SJSA1 (cell line): ENCODE measurements at places on chromosomes 7 and 10. TPM values are rescaled to one million over a fixed set of nuclear protein-coding genes. Genes with fewer than 3 reads are reported as not detected.

GNG11 gene
- total RNA-seq, result 29.0 and 30.6 TPM in 2 replicates

DNA sequence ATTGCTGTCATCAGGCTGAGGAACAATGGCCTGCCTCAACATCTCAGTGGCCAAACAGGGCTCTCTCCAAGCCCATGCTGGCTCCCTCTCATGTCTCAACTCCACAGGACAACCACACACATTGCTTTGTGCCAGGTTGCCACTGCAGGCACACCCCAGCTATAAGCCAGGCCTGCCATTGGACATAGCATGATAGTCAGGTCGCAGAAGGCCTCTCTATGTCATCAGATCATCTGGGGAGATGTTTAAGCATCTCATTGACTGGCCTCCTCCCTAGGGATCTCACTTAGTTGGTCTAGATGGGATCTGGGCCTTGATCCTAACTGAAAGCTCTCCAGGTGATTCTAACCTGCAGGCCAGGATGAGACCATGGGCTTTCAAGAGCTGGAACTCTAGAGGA, 257.2 kb downstream of the GRID1 start:
- no peaks in the 10 kb centered on the region for H3K4me1 ChIP-seq
- H3K27me3 ChIP-seq, result no peaks in the 10 kb centered on the region
- no peak overlapping the region for H3K4me3 ChIP-seq
- H3K27ac ChIP-seq, result no peak overlapping the region
- DNase-seq, result no peak

DNA sequence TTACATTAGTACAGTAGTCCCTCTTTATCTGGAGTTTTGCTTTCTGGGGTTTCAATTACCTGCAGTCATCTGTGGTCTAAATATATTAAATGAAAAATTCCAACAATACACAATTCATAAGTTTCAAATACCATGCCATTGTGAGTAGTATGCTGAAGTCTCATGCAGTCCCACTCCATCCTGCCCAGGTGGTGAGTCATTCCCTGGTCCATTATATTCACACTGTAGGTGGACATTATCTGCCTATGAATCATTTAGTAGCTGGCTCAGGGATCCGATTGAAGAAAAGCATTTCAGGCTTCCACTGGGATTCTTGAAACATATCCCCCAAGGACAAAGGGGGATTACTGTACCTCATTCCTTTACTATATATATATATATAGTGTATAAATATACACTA, 298.2 kb upstream of the GALNT17 start:
- H3K4me1 ChIP-seq, result no peaks in the 10 kb centered on the region
- no peaks in the 10 kb centered on the region for H3K36me3 ChIP-seq
- no peak overlapping the region for H3K27ac ChIP-seq
- no peak for DNase-seq
- no peak overlapping the region for H3K4me3 ChIP-seq

DNA sequence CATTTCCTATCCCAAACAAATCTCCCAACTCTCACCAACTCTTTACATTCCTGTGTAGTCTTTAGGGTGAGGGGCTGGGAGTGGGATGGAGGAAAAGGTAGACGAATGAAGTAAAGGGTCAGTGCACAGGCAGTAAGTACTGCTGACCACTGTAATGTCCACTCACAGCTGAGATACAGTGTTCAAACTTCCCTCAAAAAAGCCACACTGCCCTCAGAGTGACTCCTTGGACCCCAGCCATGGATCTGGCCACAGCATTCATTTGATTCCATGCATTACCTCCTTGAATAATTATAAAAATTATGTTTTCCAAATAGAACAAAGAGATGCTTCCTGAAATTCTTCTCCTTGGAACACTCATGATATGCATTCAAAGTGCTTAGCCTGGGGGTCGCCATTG, 19.8 kb upstream of the HIPK2 start:
- no peak overlapping the region for H3K4me3 ChIP-seq
- no peaks in the 10 kb centered on the region for H3K36me3 ChIP-seq
- no peaks in the 10 kb centered on the region; the same call in 1 of the 2 replicates for H3K4me1 ChIP-seq
- DNase-seq, result no peak
- no peaks in the 10 kb centered on the region for H3K27me3 ChIP-seq

CPXM2 gene
- total RNA-seq, result not detected in 2 replicates

STAG3 gene
- total RNA-seq, result 0.26 TPM in 1 of 2 replicates, not detected in the other

FRMD4A gene
- total RNA-seq, result 4.6 and 6.2 TPM in 2 replicates

GRCh38 chr10:122178655-122179054, 92.4 kb upstream of the BTBD16 start:
- H3K4me3 ChIP-seq, result no peak overlapping the region
- peaks cover 19% of the 10 kb centered on the region for H3K4me1 ChIP-seq
- DNase-seq, result no peak
- no peaks in the 10 kb centered on the region for H3K27me3 ChIP-seq
- no peak overlapping the region for H3K27ac ChIP-seq
- H3K36me3 ChIP-seq, result no peaks in the 10 kb centered on the region

DNA sequence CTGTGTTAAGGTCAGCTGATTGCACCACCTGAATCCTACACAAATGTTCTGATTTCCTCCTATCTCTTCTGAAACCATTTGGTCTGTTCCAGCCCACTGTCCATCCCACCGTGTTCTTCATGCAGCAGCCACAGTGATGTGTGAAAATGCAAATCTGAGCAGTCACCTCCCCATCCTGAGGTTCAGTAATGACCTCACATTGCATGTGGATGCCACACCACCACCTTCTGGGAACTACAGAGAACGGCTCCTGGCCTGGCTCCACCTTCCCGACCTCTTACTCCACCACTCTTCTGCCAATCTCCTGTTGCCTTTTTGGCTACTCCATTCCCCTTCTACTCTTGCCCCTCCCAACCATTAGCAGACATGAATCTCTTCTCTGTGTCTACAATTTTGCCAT, 244.4 kb downstream of the TNS3 start:
- DNase-seq, result no peak
- peaks cover 39% of the 10 kb centered on the region for H3K4me1 ChIP-seq
- no peak overlapping the region for H3K4me3 ChIP-seq
- H3K27ac ChIP-seq, result no peak overlapping the region
- peaks cover 34% of the 10 kb centered on the region for H3K36me3 ChIP-seq
